AG04449 (cell line): ENCODE measurements at places on chromosomes 13 and 19.

GRCh38 chr19:18504886-18505610 is 16.8 kb downstream of the ELL start:
- DNase-seq = no peak

- DNase-seq = no peak
Measured at GRCh38 chr19:34559045-34559444, 77.5 kb downstream of the WTIP start.

GRCh38 chr13:78659732-78660494 is 958 bp upstream of the OBI1 start:
- DNase-seq = no peak

- DNase-seq = no peak
Measured at GRCh38 chr13:43669101-43669500, 117.7 kb downstream of the ENOX1 start.

- no peak for DNase-seq
Measured at GRCh38 chr13:37383856-37384370, 214.7 kb downstream of the POSTN start.

- no peak for DNase-seq
Measured at GRCh38 chr19:46186101-46186716, 38.2 kb downstream of the IGFL2 start.
